ENCODE measurements at places on chromosomes 1 and 21.

GRCh38 chr1:208101661-208102431 lies 142.3 kb downstream of the PLXNA2 start:
- peak; percentile 65 for DNase-seq

GRCh38 chr1:207404849-207405525 lies 49.1 kb upstream of the CR2 start:
- DNase-seq, result no peak

DNA sequence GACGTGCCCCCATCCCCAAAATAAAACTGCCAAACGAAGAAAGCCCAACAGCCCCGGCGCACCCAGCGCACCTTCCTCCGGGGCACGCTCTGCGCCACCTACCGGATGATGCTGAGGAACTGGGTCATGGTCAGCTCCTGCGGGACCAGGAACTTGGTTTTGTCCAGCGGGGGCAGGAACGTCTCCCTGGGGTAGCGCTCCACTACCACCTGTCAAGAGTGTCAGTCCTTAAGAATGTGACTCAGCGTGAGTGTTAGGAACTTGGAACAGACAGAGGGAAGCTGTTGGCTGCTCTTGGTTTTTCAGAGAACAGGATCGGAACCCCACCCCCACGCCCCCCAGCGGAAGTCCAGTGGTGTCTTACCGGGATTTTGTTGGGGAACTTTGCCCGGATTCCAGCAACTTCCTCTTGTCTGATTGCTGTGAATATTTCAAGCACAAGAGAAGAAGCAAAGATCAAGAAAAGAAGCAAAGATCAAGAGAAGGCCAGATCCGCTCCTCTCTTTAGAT lies 431 bp downstream of the MAP1LC3C start:
- peak; percentile 77 for DNase-seq

DNA sequence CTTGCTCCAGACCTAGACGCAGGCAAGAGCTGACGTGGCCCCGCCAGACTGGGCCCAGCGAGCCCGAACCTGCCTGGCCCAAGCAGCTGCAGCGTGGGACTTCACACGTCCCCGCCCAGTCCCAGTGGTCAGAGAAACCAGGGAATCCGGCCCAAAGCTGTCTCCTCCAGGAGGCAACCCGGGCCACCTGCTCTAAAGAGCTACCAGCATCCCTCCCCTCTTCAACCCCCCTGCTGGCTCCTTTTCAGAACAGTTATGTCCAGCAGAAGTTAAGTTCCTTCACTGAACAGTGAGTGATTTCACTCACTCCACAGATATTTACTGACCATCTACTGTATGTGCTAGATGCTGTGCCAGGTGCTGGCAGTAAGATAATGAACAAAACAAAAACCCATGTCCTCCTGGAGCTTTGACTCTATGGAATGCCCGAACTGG lies 2.1 kb upstream of the EFNA1 start:
- DNase-seq, result peak; percentile 53

- DNase-seq, result no peak
Measured at GRCh38 chr1:40770296-40771070, 13.1 kb upstream of the KCNQ4 start.

DNA sequence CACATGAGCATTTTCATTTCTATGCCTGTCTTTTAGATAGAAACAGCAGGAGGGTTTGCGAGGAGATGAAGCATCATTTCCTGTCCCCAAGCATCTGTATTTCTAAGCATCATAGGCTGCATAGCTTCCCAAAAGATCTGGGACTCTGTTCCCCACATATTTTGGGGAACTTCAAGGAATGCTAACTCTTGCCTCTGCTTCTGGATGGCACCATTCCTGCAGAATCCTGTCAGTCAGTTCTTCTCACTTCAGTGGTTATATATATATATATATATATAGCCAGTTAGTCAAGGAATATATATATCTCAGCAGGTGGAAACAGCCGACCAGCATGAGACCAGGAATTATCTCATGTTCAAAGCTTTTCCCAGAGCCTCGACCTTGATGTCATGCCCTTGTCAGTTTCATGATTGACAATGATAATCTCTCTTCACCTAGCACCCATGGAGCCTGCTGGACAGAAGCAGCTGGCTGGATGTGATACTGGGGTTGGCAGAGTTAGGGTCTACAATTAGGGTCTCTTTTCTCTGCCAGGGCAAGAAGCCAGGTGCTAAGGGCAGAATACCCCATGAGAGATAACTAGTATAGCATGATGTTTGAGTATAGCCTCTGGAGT lies 2.4 kb downstream of the PFKFB2 start:
- DNase-seq, result no peak

- no peak for DNase-seq
Measured at GRCh38 chr1:159184201-159184600, 12.8 kb downstream of the CADM3 start.

DNA sequence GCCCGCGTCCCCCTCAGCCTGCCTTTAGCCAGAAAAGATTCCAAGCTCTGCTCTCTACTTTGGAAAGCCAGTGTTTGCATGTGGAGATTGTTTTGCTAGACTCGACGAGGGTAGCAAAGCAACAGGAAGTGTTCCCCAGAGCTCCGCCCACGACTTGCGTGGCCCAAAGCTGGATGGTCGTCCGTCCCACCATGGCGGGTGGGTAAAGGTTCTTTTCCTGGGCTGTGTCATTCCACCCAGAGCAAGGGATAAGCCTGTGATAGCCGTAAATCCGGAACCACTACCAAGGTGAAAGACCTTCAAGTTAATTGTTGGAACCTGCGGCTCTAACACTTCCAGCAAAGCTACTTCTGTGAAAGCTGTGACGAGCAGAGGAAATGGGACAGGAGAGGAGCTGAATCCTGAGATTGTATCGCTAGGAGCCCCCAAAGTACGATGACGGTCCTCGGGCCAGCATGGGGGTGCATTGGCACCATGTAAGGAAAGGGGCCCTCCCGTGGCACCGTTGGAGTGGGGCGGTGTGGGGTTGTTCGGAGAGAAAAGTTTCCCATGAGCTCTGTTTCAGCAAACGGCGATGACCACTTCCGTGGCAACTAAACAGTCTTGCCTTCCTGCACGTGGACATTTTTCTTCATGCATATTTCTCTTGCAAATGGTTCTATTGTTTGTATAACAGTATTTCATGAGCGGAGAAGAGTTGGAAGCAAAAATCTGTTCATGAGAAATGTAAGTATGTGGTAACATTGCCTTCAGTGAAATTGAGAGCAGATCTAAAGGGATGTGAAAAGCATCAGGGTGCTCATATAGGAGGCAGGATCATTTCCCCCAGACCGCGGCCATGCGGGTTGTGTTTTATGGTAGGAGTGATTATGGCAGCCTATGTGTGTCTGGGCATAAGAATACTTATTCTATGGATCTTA lies 8.4 kb downstream of the MX2 start:
- no peak for DNase-seq

GRCh38 chr1:58779801-58780382 lies 4.0 kb downstream of the JUN start:
- DNase-seq, result no peak

DNA sequence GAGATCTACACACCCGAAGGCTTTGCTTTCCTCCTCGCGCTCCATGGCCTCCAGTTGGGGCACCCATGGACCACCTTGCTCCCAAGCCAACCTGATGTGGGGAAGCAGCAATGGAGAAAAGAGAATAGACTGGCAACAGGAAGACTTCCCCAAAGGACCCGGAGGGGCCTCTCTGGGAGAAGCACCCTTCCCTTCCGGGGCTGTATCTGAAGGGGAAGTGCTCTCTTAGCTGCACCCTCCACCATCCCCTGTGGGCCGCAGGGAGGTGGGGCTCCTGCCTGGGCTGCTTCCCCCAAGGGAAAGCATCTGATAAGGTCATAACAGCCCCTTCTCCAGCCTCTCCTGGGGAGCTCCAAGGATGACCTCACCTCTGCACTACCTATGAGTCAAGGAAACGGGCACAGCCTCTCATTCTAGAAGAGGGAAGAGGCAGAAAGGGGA lies 100.2 kb downstream of the RIPK4 start:
- no peak for DNase-seq

GRCh38 chr1:67429011-67429527 lies 1.1 kb downstream of the SERBP1 start:
- DNase-seq, result no peak
